Activated CD4-positive, alpha-beta memory T cell treated with anti-CD3 and anti-CD28 coated beads, Interleukin-2, amount 10 ng/mL, durations not matched to agents 7 days and 5 days (primary cell): ENCODE measurements at places on chromosomes 5 and 9. TPM values are rescaled to one million over a fixed set of nuclear protein-coding genes. Genes with fewer than 3 reads are reported as not detected.
A peak's percentile ranks its signal among the peaks of the same experiment; 100 is the strongest.

DNA sequence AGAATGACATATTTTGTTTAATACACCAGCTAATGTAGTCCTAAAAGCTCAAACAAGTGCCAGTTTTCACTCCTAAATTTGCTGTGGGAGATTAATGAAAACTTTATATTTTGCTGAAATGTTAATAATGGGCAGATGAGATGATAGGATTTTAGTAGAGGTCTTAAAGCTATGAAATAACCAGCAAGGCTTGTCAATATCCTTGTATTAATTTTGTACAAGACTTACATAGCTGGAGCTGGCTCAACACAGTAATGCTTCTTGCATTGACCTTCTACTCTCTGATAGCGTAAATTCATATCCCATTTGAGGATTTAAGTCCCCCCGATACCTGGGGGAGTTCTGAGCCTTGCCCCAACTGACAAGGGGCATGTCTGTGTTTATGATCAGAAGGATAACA lies 219.2 kb downstream of the MAPKAP1 start:
- no peak for DNase-seq

GRCh38 chr5:112210430-112211005 lies 208.6 kb downstream of the EPB41L4A start:
- no peak for DNase-seq

Gene NDUFA8
- 36.1 TPM for total RNA-seq

Gene GMCL2
- total RNA-seq = not detected

GRCh38 chr9:129320575-129321285 lies 142.7 kb upstream of the IER5L start:
- peak; percentile 50 for DNase-seq

DNA sequence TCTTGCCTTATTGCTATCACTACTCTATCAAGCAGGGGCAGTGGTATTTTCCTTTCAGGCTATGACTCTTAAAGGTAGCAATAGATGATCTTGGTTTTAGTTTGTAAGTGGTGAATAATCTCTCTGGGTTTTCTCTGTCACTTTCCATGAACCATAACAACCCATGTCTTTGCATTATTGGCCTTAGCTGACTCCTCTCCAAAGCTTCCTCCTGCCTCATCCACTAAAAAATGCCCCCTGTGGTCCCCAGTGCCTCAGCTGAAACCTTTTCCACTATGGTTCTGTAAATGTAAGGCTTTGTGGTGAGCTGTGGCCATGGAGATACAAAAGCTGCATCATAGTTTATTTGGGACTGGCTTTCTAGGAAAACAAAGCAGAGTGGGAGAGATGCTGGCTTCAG lies 128.8 kb downstream of the GPBP1 start:
- DNase-seq = no peak

Gene TAF11L5
- not detected for total RNA-seq

GRCh38 chr9:75226403-75227139 lies 138.3 kb downstream of the OSTF1 start:
- no peak for DNase-seq

DNA sequence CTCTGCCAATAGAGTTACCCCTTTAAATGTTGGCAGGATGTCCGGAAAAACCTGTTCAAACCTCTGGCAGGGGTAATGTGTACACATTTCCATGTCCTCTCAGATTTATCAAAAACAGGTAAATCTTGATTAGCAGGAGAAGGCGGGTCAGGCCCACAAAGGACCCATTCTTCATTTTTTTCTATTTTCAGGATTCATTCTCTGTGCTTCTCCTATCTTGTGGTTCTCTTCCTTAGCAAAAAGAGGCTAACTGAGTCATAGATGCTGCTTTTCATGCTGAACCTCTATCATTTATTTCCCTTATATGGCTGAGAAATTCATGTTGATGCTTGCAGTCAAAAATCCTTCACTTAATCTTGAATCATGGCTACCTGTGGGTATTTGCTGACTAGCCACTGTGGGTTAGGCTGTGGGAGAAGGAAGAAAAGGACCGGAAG lies 112.7 kb upstream of the IQGAP2 start:
- DNase-seq = no peak

GRCh38 chr5:140591747-140592372 lies 27.2 kb downstream of the SLC35A4 start:
- no peak for DNase-seq

DNA sequence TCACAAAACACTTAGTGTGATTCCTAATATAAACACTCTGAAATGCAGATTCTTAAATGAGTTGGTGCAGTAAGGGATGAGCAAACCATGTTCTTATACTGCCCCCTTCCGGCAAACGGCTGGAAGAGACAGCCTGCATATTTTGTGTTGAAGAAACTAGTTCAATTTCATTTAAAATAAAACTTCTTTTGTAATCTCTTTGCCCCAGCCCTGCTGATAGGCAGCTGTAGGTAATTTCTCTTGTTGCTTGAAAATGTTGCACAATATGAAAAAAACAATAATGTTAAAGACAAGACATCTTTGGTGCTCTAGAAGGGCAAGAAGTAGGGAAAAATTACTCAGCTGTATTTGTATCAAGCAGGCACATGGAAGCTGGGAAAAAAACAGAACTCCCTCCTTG lies 89.7 kb upstream of the CCNG1 start:
- peak; percentile 60 for DNase-seq

DNA sequence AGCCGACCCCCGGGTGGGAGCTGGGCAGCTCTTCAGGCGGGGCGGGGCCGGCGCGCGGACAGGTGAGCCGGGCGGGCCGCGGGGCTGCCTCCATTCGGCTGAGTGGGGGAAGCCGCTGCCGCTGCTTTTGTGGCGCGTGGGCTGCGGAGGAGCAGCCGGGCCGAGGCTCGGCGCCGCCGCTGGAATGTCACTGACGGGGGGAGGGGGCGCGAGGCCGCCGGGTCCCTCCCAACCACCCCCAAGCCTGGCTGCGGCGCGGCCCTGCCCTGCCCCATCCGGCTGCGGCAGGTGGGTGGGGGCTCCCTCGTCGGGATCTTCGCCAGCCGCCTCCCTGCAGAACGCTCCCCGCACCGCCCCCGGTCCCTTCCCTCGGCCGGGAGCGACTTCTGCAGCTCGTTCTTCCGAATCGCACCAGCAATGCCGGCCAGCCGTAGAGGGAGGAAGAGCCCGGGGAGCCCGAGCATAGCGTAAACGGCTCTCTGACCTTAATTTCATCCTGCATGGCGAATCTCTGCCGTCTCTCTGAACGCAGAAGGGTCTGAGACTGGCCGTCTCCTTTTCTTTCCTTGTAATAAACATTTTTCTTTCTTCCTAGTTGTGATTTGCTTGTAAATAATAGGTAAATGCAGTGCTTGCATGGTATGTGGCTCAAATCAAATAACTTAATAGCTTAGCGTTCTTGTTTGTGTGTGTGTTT lies 505 bp downstream of the SPTAN1 start:
- peak; percentile 63 for DNase-seq

GRCh38 chr9:26131886-26132285 lies 453.6 kb upstream of the TUSC1 start:
- no peak for DNase-seq

Gene SAPCD2
- 27.0 TPM for total RNA-seq

Gene ADCY2
- not detected for total RNA-seq

Gene CARD6
- 4.4 TPM for total RNA-seq

GRCh38 chr5:82164977-82165713 lies 113.0 kb downstream of the RPS23 start:
- DNase-seq = no peak

Gene EDIL3
- not detected for total RNA-seq

GRCh38 chr9:134179918-134180785 lies 15.8 kb upstream of the RNU6ATAC start:
- DNase-seq = no peak

GRCh38 chr5:168307925-168308584 lies 16.6 kb downstream of the WWC1 start:
- DNase-seq = no peak
